Stimulated activated CD8-positive, alpha-beta memory T cell treated with anti-CD3 and anti-CD28 coated beads, Interleukin-7, amount 100 ng/mL, for 1 hour (primary cell): ENCODE measurements at places on chromosomes 11 and 22.

GRCh38 chr11:82842019-82842418 is 58.2 kb downstream of the PRCP start:
- no peak for DNase-seq

DNA sequence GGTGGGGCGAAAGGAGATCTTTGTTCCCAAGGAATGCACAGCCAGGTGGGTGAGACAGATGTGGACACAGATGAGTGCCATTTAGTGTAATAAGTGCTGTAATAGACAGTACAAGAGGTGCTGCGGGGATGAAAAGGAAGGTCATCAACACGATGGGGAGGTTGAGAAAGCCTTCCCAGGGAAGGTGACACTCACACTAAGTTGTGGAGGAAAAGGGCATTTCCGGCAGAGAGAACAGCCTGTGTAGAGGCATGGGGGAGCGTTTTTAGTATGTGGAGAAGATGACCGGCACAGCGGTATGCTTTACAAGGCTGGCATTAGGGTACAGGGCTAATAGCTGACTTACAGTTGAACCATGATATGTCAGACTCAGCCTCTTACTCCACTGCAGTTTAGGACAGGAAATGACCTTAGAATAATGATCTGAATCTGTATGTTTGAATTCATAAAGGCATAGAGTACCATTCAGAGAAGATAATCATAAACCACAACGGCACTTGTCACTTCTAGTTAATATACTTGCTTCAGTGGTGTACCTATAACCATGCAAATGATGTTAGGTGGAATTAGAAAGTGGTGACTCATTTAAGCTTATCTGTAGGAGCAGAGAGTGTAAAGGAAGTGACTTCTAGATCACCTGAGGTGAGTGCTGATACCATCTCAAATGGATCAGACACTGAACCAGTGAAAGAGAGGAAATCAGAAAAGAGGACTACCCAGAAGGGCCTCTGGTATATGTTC is 60.6 kb downstream of the FAM83F start:
- DNase-seq, result no peak

GRCh38 chr22:37752189-37753087 is 55.3 kb upstream of the GCAT start:
- DNase-seq, result no peak

DNA sequence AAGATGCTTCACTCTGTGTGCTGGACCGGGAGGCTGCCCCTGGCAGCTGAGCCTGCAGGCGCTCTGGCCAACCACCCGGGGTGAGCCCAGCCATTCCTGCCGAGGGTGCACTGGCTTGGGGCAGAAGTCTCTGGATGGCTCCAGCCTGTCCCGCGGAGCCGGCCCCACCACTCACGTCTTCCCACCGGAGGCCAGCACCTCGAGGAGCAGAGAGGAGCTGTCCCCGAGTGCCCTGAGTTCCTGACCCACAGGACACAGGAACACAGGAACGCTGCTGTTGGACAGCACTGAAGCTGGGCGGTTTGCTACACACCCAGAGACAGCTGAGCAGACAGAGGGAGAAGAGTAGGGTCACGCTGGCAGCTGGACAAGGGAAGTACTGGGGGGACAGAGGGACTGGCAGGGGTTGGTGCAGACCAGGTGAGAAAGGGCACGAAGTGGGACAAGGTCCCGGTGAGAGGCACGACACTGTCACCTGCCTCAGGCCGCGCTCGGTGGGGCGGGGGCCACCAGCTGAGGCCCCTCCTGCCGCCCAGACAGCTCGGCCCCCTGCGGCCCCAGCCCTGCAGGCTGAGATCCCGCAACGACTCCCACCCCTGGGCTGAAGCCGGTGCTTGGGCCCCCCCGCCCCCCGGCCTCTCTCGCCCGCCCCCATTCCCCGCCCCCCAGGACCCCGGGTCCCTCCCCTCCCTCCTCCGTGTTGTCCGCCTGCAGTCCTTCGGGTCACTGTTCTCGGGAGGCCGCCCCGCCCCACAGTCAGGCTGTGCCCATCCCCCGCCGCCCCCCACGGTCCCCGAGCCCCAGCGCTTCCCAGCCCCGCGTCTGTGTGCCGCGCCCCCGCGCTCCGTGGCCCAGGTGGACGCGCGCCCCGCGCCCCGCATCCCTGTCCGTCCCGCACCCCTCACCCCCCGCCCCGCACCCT is 624 bp upstream of the B4GALNT4 start:
- DNase-seq, result no peak

GRCh38 chr22:45997077-45997776 is 20.3 kb upstream of the WNT7B start:
- no peak for DNase-seq

GRCh38 chr22:38653741-38654140 is 2.5 kb downstream of the FAM227A start:
- no peak for DNase-seq

- no peak for DNase-seq
These were observed 149.7 kb downstream of the TRPC6 start for GRCh38 chr11:101434026-101434643.
